ENCODE measurements at places on chromosomes 2 and 18.

- no peak for DNase-seq
Measured at GRCh38 chr2:130183512-130184373, 1.7 kb downstream of the MZT2B start.

DNA sequence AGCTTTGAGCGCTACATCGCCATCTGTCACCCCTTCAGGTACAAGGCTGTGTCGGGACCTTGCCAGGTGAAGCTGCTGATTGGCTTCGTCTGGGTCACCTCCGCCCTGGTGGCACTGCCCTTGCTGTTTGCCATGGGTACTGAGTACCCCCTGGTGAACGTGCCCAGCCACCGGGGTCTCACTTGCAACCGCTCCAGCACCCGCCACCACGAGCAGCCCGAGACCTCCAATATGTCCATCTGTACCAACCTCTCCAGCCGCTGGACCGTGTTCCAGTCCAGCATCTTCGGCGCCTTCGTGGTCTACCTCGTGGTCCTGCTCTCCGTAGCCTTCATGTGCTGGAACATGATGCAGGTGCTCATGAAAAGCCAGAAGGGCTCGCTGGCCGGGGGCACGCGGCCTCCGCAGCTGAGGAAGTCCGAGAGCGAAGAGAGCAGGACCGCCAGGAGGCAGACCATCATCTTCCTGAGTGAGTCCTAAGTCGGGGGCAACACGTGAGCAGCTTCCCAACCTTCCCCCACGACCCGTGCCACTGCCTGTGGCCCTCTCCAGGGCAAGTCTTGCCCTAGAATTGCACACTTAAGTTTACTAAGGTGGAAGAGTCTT, 928 bp downstream of the GPR39 start:
- DNase-seq: no peak

DNA sequence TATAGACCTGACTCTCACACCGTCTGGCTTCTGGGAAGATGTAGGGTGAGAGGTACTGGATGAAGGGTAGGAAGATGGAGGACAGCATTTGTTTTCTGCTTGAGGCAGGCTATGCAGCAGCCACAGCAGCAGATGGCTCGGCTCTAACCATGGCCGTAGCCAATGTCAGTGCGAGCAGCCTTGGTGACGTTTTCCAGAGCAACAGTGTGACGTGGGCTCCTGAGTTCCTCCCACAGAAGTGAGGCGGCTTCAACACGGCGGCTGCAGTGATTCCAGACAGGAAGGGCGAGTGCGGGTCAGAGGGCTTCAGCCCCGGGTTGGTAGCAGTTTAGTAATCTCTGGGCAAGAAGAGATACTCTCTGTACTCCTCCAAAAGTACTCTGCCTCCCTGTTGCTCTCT, 133.0 kb upstream of the MYT1L start:
- no peak for DNase-seq

DNA sequence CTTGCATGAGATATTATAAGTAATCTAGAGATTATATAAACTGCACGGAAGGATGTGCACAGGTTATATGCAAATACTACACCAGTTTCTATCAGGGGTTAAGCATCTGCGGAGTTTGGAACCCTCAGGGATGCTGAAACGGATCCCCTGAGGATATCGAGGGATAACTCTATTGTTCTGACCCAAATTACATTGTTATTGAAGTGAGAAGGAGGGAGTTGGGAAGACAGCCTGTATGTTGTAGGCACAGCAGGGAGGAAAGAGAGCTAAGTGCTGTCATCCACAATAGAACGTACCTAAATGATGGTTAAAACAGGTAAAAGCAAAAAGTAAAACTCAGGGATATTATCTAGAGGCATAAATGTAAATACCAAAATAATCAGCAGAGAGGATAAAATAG, 44.6 kb upstream of the SMAD2 start:
- DNase-seq: no peak

DNA sequence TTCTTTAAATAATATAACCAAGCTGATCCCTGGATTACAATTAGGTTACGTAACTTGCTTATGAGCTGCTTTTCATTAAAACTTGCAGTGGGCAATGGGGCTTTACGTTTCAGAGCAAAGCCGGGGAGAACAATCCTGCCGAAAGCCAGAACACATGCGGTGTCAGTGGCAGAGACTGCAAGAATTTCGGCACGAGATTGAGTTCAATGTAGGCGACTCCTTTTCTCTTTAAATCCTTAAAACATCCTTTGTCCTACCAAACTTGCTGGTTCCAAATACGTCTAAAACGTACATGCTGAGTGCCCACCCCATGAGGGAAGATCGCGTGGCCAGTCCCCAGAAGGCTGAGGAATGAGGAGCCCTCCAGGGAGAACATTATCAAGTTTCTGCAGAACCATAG, 36.8 kb upstream of the NCOA1 start:
- no peak for DNase-seq
